NCI-H748 treated with DMSO at 0.1 percent for 48 hours (cell line): ENCODE measurements at places on chromosomes 3 and 15.
A peak's percentile ranks its signal among the peaks of the same experiment; 100 is the strongest.

DNA sequence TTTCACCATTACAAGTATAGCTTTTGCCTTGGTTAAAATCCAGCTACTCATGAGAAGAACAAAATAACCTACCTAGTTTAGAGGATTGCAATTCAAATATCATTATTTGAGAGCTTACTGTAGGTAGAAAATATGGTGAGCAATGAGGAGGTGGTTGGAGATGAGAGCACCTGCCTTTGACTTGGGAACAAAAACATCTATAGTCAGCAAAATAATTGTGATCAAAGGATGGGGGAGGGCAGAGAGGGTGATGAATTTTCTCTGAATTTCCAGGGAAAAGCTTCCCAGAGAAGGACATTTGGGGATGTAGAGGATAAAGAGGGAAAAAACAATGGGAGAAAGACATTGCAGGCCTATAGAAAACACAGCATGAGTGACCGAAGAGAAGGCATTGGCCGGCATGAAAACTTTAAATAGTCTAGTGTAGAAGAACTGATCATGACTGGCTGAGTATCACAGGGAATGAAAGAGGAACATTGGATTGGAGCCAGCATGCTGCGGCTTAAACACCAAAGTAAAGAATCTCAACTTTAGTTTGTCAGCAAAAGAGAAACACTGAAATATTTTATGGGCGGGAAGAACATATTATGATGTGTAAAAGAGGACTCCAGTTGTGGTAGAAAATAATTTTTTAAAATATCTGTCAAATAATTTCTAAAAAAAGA, 581.3 kb downstream of the UNC13C start:
- DNase-seq = no peak

DNA sequence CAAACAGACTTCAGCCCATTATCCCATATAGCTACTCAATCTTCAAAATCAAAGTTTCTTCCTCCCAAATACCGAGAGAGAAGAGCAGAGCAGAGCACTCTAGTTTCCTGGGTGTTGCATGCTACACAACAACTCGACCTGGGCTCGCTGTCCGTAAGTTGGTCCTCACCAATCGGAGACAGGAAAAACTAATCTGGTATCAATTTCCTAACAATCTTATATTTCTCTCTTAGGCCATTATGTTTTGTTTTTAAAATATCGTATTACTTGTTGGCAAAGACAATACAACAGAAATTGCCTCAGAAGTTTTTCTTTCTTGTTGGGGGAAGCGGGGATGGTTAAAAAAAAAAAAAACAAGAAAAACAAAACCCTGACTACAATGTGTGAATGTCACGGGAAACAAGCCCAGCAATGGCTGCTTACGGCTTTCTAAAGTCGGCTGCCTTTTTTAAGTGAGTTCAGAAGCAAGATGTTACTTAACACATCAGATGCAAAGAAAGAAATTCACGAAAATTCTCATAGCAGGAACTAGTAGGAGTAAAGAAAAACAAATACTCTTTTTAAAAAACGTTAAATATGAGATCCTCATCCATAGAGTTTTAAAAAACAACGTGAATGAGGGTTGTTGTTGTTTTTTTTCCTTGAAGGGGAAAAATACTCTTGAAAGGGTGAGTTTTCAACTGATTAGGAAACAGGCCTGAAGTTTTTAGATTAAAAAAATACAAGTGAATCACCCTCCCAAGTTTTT, 1.9 kb downstream of the VGLL4 start:
- peak; percentile 5 for DNase-seq

DNA sequence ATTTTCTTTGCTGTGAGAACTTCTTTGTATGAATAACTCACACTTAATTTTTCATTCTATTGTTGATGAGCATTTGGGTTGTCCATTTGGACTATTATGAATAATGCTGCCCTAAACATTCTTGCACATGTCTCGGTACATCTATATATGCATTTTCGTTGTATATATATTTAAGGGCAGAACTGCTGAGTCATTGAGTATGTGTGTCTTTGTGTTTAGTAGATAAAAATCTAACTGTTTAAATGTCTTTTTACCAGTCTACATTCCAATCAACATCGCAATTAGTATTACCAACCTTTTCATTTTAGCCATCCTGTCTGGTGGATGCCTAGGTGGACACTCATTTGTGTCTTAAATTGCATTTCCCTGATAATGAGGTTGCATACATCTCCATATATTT, 144.4 kb downstream of the UACA start:
- no peak for DNase-seq

GRCh38 chr3:63976161-63976871, 47.0 kb downstream of the PSMD6 start:
- DNase-seq = no peak

DNA sequence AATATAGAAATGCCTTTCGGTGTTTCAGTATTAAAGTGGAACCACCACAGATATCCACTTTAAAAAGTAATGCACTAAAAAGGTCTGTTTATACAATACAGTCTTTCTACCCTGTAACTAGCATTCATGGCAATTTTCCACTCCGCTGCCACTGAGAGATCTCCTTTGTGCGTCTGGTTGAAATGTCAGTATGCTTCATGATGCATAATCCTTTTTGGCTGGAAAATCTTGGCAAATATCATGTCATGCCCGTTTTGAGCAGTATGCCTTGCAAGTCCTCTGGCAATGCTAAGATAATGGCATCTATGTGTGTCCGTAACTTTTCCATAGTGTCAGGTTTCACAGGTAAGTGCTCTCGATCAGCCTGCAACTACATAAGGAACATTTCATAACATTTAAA, 30.8 kb upstream of the ARF4 start:
- DNase-seq = no peak

- DNase-seq = no peak
Observed at GRCh38 chr3:169138849-169139420, 524.6 kb downstream of the MECOM start.

- DNase-seq = no peak
Observed at GRCh38 chr3:143716731-143717130, 131.5 kb downstream of the SLC9A9 start.

DNA sequence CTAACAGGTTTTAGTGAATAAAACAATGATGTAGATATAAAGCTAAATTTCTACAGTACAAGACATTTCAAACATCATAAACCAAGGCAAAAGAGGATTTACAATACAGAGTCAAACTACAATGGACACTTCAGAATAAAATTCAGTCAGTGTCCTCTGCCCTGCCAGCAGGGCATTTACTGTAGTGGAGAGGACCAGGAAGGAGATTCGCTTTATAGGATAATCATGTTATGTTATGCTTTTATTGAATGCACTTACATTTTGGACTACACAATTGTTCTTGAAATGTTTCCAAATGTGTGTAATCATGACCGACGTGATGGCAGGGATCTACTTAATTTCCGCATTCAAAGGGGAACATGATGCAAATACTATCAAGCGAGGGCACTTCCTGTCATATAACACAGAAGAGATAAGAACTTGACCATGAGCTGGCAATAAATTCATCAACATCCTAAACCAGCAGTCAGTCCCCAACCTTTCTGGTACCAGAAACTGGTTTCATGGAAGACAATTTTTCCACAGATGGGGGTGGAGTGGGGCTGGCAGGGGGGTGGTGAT, 925.6 kb downstream of the FHIT start:
- DNase-seq = no peak
